ENCODE measurements at places on chromosomes 13 and 19.

DNA sequence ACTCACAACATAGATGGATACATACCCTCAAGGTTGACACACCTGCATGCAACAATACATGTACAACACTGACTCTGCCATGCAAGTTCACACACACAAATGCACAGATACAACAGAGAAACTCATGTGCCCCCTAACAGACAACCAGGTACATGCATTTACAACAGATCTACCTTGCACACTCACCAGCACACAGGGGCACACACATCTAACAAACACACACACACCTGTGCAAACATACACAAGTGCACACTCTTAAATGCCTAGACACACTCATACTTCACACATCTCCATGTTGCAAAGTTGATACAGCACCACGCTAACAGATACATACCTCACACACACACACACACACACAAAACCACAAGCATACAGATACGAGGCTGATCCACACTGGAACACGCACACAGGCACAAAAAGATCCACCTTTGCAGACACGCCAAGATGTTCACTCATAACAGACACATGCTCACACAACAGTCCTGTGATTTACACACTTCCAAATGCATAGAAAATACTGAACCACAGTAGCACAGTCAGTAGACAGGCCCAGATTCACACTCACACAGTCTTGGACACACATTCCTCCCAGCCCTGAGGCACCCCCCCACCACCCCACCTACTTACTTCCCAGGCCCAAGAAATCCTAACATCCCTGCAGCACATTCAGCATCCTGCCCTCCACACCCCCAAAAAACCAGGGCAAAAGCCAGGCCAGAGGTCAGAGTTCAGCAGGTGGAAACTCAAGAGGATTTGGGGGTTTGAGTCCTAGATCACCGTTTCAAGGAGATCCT lies 1.4 kb downstream of the LRFN1 start:
- DNase-seq = no peak

DNA sequence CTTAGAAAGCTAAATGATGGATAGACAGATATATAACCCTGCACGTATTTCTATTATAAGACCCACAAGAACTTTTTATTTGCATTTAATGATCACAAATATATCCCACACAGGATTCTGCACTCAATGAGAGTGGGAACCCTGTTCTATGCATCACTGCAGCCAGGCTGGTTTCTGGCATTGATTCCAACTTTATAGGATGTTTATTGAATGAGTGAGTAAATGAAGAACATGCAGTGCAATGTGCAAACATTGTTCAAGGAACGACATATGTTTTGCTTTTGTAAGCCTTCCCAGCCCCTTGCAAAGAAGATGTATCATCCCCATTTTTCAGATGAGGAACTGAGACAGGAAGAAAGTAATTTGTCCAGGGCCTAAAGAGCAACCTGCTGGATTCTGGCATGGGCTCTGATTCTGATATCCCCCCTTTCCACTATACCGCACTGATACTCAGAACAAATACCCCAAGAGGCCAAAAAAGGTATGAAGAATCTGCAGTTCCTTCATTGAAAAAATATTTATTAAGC lies 246.3 kb downstream of the LACC1 start:
- DNase-seq = no peak

- peak; percentile 34 for DNase-seq
These were observed 22.1 kb downstream of the MIPEP start for GRCh38 chr13:23867027-23867491.

- DNase-seq = no peak
These were observed 10.2 kb downstream of the SMIM7 start for GRCh38 chr19:16649734-16650133.

DNA sequence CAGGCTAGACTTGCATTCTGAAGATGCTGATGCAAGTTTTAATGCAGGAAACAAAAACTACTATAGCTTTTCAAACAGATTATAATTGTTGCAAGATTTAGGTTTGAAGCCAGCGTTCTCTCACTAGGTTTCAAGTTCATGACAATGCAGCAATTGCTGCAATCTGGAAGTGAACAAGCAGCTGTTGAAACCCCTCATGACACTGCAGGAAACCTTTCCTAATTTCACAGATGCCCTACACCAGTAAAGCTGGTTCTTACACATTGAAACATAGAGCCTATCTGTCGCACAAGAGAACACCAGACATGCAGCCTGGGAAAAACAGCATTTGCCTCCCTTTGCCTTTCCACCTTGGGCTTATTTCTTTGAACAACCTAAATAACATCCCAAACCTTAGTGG lies 1737.2 kb upstream of the MIR17HG start:
- DNase-seq = no peak

DNA sequence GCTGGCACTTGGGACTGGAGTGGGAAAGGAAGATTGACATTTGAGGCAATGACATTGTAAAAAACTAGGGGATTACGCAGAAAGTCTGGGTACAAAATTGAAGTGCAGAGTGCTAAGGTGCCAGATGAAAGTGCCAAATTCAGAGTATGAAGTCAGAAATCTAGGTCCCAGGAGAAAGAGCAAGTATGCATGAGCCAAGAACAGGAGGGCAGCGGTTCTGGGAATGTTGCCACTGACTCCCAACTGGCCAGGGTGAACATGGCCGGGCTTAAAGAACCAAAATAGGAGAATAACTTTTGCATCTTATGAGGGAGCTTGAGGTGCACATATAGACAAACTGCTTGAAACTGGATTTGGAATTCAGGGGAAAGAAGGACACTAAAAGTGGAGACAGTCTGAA lies 495.8 kb upstream of the KLF12 start:
- peak; percentile 6 for DNase-seq

GRCh38 chr19:51566489-51567100 lies 4.5 kb upstream of the ZNF175 start:
- DNase-seq = no peak

DNA sequence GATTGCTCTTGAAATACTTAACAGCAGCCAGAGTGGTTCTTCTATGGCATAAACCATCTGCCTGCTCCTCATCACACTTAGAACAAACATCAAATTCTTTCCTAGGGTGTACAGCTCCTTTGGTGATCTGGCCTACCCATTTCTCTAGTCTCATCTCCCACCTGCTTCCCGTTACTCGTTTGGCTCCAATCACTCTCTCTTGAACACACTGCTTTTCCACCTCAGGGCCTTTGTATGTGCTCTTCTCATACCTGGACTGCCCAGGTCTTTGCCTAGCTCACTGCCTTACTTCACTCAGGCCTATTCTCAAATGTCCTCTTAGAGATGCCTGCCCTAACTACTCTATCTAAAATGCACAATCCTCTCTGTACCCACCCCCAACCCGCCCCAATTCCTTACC lies 100.5 kb downstream of the KCNRG start:
- no peak for DNase-seq

- DNase-seq = no peak
These were observed 22.5 kb downstream of the RNASEH2B start for GRCh38 chr13:50932091-50932490.

- DNase-seq = no peak
These were observed 74.8 kb upstream of the KLHL1 start for GRCh38 chr13:70183041-70183440.

DNA sequence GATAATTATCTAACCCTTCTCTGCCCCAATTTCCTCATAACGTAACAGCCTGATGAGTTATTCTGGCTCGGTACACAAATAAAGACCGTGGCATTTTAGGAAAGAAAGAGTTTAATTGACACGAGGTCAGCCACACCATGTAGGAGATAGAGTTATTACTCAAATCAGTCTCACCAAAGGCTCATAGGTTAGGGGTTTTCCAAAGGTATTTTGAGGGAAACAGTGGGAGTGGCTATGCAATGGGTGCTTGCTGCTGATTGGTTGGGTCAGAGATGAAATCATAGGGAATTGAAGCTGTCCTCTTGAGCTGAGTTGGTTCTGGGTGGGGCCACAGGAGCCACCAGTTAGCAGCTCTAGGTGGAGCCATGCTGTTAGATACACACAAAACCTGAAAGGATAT lies 137.5 kb downstream of the FREM2 start:
- no peak for DNase-seq

DNA sequence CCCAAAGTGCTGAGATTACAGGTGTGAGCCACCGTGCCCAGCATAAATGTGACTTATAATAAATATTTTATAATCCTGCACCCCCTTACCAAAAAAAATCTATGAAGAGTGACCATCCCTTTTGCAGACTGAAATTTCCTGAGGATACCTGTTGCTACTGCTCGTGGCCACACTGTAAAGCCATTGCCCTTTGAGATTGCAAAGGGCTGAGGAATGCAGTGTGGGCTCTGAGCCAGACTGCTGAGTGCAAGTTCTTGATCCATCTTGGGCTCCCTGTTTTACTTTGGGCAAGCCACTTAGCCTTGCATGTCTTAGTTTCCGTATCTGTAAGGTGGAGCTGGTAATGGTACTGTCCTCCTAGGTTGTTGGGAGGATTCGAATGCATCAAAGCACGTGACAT lies 23.4 kb downstream of the SIPA1L3 start:
- DNase-seq = no peak

- DNase-seq = no peak
These were observed 14.2 kb upstream of the PNMA8C start for GRCh38 chr19:46442808-46443450.

DNA sequence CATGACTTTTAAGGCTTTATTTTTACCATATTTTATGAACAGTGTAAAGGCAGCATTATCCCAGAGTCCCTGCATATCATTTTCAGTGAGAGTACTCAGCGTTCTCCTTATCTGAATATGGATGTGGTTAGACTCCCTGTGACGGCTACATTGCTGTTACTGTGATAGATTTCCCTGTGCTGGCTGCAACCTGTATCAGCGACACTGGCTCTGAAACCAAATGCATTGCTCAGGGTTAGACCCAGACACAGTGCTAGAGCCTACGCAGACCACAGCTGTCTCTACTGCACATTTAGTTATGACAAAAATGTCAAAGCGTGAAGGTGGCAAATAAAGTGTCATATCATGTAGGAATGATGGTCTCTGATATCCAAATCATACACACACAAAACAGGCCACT lies 138.0 kb downstream of the ENOX1 start:
- no peak for DNase-seq

DNA sequence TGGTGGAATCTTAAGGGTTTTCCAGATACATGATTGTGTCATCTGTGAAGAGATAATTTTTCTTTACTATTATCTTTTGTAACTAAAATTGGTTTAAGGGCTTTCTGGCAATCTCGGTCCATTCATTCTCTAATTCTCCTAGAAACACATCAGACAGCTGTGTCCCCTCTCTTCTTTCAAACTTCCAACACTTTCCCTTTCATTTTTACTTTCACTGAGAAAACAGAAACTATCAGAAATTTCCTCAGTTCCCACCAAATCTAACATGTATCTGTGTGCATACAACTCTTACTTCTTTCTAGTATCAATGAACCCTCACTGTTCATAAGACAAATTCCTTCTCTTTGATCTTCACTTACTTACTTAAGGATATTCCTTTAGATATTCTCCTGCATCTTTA lies 40.2 kb downstream of the KCNRG start:
- no peak for DNase-seq

DNA sequence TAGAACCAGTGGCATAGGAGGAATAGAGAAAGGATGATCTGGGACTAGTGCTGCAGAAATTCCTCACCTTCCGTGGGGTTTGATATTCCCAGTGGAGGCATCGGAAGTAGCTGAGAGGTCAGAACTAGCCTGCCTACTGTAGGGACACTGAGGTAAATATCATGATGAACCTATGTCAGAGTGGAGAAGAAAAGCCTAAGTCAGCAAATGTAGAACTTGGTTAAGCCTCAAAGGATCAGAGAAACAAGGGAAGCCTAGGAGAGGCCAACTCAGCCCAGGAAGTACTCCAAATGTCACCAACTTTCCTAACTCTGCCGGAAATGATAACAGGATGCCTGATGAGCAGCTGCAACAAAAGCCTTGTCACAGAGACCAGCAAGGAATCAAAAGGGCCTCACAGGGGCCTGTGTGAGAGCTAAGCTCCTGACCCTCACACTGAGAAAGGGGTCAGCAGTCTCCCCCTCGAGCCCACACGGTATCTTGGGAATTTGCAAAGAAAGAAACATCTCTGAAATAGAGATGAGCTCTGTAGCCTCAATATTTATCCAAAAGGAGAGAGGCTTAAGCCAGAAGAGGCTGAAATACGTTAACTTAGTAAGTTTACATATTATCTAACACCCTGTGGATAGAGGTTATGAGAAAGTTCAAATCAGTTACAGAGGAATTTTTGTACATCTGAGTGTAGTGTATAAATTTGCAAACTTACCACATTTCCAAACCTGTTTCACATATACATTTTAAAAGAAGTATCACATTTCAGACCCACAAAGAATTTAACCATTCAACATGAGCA lies 1064.3 kb downstream of the DIAPH3 start:
- peak; percentile 10 for DNase-seq

DNA sequence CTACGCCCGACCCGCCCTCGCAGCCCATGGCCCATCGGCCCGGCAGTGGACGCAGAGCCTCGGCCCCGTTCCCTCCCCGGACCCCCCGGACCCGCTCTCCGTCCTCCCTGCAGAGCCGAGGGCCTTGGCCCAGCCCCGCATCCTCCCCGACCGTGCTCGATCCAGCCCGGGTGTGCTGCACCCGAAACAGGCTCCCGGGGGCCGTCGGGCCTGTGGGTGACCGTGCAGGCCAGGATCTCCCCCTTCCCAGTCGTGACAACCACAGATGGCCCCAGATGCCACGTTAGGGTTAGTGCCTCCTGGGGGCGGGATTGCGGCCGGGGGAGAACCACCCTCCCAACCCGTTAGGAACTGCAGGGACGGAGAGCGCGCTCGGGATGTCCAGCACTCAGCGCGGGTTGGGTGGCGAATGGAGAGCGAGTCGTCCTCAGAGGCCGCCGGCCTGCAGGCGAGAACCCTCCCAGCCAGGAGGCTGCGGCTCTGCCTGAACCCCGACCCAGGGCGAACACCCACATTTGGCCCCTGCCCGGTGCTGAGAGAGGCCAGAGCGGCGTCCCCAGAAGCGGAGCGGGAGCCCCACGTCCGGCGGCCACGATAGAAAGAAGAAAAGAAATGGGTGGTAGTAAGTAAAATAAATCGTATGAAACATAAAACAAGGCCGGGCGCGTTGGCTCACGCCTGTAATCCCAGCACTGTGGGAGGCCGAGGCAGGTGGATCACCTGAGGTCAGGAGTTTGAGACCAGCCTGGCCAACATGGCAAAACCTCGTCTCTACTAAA lies 6.7 kb upstream of the MADCAM1 start:
- no peak for DNase-seq

DNA sequence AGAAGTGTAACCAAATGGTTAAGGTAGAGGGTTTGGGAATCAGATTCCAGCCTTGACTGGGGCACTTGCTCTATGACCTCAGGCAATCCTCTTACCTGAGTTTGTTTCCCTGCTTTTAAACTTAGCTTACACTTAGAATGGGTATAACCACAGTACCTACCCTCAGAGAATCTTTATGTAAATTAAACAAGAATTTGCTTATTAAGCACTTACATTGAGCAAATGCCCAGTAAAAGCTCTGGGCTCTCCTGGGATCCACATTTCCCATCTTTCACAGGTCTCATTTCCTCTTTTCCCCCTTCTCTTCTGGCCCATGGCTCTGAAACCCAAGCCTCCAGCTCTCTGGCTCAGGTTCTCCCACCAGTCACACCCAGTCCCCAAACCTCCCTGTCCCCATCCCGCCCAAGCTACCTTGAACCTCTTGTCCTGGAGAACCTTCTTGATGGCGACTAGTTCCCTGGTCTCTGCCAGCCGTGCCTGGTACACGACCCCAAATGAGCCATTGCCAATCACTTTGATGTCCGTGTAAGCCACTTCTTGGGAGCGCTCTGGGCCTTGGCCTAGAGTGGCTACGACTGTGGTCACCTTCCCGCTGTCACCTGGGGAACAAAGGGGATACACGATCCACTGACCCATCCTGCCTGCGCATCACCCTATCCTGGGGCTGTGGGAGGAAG lies 2.7 kb downstream of the GSK3A start:
- no peak for DNase-seq
